ENCODE measurements at places on chromosomes 1 and 21. TPM values are rescaled to one million over a fixed set of nuclear protein-coding genes. Genes with fewer than 3 reads are reported as not detected.

The STUM gene
- total RNA-seq, result 38.2 TPM

The SPRR5 gene
- total RNA-seq, result not detected

The FCAMR gene
- not detected for total RNA-seq

The PTPRC gene
- 3.8 TPM for total RNA-seq

The PPFIA4 gene
- 44.1 TPM for total RNA-seq

The LYPLAL1 gene
- total RNA-seq, result 44.4 TPM

The PLEKHA6 gene
- 20.3 TPM for total RNA-seq

The WDR47 gene
- 211 TPM for total RNA-seq

The NOL9 gene
- total RNA-seq, result 52.9 TPM

The MTF1 gene
- total RNA-seq, result 5.0 TPM

The C1orf50 gene
- total RNA-seq, result 17.2 TPM

The WDR4 gene
- total RNA-seq, result 24.4 TPM

The SLC35D1 gene
- total RNA-seq, result 20.3 TPM

All from parietal lobe (tissue), 2 donors.